ENCODE measurements at places on chromosomes 2 and 18.
A peak's percentile ranks its signal among the peaks of the same experiment; 100 is the strongest.

GRCh38 chr2:234994438-234995321 lies 42.9 kb downstream of the SH3BP4 start:
- no peak for DNase-seq

DNA sequence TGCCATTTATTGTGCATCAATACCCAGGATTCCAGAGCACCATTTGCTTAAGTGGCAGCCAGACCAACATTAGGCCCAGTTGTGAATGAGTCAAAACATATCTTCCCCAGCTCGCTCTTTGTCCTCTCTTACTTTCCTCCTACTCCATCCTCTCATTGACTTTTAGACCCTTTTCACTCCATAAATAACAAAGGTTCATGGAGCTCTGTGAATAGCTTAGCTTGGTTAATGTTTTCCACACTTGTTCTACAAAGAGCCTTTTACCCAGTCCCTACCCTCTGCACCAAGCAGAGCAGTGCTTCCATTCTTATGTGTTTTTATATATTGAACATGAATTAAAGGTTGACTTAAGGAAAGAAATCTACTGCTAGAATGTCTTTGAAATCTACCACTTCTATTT lies 625.8 kb upstream of the FANCL start:
- DNase-seq, result no peak

DNA sequence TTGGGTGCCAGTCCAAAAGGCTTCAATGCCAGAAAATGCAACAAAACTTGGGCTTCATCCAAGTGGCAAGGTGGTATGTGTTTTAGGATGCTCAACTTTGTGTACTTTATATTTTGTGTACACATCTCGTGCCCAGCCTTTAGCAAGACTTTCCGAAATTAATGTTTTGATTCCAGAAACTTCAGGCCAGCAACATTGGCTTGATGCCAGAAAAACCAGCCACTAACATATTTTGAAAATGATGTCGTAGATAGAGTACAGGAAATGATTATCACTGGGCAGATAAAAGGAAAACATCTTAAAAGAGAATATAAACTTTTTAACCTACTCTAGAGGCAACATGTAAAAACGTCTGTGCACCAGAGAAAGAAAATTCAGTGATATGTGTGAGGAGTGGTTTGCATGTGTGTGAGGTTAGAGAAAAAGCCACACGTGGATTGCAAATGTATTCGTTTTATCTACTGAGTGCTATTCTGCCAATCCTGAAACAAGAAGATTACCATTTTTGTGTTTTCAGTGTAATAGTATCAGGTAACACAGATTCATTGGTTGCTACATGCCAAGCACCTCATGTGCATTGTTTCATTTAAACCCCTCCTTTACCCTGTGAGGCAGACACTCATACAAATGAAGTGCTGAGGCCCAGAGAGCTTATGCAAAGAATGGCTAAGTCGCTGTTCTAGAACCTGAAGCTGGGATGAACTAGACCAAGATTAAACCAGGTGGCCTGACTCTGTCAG lies 264.8 kb downstream of the C1D start:
- DNase-seq, result peak; percentile 18

- no peak for DNase-seq
These were observed 7.7 kb upstream of the TTC39C start for GRCh38 chr18:24006712-24007313.

- DNase-seq, result peak; percentile 51
These were observed 982 bp downstream of the BMP10 start for GRCh38 chr2:68870215-68870614.

DNA sequence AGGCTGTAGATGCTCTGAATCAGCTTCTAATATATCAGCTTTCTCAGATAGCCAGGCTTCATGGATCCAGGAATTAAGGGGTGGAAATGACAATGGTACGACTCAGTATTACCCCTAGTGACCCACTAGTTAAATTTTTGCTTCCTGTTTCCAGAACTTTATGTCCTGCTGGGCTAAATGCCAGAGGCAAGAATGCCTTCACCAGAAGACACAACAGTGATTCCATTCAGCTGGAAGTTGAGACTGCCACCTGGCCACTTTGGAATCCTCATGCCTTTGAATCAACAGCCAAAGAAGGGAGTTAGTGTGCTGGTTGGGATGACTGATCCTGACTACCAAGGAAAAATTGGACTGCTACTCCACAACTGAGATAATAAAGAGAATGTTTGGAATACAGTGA lies 239.1 kb downstream of the ASXL3 start:
- peak; percentile 49 for DNase-seq

GRCh38 chr2:105384861-105385260 lies 14.0 kb downstream of the FHL2 start:
- no peak for DNase-seq

DNA sequence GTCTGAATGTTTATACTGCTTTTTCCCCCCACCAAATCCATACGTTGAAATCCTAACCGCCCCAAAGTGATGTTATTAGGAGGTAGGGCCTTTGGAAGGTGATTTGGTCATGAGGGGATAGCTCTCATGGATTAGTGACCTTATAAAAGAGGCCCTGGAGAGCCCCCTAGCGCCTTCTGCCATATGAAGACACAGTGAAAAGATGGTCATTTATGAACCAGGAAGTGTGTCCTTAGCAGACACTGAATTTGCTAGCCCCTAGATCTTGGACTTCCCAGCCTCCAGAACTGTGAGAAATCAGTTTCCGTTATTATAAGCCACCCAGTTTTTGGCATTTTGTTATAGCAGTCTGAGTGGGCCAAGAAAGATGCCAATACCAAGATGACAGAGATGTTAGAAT lies 7.2 kb upstream of the TSN start:
- DNase-seq, result peak; percentile 31

DNA sequence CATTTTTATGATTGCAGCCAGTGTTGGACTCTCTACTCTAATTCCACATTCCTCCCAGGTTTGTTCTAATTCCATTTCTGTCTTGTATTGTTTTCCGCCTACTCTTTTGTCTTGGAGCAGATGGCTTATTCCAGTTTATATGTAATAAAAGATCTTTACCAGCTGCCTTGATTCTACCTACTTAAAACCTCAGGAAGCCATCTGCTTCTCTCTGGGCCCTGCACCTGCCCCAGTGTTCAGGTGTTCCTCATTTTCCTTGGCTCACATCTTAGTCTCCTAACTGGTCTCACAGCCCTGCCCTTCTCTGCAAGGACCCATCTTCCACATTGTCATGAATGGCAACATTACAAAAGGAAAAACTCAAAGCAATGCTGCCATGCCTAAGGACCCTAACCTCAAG lies 21.0 kb upstream of the IL37 start:
- peak; percentile 48 for DNase-seq

DNA sequence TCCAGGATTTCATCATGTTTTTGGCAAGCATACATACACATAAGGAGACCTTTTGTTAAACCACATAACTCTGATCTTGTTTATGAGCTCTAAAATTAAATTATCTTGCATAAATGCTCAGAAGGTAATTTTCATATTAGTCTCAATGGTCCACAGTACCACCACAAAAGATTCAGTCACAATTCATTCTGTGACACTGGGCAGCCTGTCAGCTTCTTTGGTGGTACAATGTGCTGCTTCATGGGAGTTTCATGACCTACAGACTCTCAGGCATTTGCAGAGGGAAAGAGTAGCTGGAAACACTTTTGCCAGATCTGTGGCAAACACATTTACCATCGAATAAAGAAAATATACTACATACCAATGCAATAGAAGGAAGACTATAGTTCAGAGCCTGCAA lies 51.3 kb upstream of the ZNF397 start:
- no peak for DNase-seq

DNA sequence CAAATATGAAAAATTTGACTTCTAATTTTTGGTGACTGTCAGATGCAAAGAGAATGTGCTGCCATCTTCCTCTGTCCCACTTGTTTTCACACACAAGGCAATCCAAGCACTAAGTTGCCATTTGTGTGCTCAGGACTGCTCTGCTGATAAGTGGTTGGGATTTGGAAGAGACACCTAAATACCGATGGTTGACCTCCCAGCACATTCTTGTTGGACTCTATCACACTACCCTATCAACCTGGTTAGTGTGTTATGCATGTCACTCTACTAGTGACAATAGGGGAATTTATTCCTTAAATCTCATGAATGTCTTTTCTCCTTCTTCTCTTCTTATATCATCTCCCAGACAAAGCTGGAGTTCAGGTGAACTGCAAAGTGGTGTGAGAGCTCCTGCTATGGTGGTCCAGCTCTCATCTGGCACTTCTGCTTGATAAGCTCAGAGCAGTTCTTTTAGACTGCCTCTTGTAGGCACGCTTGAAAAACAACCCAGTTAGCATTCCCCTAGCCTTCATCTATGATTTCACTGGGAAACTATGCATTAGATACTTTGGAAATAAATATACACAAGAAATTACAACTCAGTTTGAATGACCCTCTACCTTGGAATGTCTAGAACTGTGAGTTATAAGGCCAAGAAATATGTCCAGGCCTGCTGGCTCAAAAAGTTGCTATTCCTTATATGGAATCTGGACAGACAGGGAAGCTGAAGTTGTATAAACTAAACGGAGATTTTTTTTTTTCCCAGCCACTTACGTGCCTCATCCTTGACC lies 404.8 kb downstream of the MEIS1 start:
- no peak for DNase-seq

GRCh38 chr18:9537677-9538076 lies 62.4 kb downstream of the RALBP1 start:
- no peak for DNase-seq

- peak; percentile 16 for DNase-seq
These were observed 191.6 kb downstream of the GLI2 start for GRCh38 chr2:120927265-120927628.

DNA sequence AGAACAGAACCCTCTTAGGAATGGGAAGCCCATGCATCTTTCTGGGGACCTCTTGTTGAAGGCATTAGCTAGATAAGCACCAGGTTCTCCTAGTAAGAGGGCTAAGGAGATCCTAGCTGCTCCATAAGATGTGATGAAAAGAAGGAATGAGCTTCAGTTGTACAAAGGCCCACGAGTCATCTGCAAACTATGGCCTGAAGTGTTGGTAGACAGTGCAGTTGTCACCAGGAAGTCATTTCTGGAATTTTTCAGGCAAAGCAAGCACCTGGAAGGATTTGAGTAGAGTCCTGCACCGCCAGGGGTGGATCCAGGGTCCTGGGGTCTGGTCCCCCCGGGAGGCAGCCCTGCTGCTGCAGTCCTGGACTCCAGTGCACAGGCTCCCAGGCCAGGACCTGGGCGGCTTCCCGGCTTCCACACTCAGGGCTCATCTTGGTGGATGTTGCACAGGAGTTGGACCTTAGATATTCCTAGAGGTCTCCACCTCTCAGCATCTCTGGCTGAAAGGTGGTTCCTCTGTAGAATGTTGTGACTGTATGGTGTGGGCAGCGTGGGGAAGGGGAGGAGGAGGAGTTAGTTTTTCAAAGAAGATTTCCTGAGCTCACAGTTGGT lies 85.3 kb downstream of the LDLRAD4 start:
- no peak for DNase-seq

GRCh38 chr2:3575534-3576262 lies 638 bp downstream of the RPS7 start:
- peak; percentile 46 for DNase-seq

DNA sequence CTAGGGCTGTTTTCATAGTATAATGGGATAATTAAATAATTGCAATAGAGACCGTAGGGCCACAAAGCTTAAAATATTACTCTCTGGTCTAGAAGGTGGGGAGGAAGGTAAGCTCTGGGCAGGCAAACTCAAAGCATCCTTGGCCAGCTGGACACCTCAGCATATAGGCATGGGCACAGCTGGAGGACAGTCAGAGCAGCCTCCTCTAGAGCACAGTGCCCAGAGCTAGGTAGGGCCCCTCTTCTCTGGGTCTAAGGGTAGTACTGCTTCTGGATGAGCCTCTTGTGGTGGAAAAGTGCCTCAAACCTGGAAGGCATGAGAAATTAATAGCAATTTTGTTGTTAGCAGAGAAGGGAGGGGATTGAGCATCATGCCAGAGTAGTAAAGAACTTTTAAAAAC lies 291.3 kb upstream of the FBXO11 start:
- no peak for DNase-seq

DNA sequence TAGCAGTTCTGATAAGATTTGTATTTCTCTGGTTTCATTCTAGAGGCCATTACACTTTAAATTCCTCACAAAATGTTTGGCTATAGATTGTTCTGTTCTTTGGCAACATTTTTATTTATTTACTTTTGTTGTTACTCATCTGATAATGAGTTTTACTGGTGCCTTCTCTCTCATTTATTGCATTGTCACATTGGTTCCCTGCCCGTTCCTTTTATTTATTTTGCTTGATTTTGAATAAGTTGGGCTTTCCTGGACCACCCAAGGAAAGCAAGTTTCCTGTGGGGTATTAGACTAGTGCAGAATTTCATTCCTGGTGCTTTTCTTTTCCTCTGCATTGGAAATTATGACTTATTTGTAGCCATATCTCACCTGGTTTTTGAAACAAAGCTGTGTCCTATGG lies 232.0 kb downstream of the SOCS6 start:
- DNase-seq, result peak; percentile 41

DNA sequence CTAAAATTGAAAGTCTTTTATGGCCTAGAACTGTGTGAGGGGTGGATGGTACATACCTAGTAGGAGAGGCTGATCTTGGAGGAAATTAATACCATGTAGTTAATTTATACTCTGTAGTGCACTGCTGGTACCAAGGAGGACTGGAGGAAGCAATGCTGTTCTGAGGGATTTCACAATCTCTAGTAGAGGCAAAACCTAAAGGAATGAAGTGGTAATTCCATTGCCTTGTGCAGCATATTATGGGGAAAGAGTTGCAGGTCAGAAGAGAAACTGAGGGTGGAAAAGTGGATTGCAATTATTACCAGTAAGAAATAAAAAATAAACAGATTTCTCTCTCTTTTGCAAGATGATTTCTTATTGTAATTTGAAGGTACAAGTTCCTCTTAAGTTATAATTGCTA lies 2.2 kb downstream of the ABI2 start:
- no peak for DNase-seq

GRCh38 chr2:3463186-3463835 lies 56.0 kb downstream of the ADI1 start:
- DNase-seq, result no peak

GRCh38 chr2:201923436-201924328 lies 110.0 kb upstream of the FZD7 start:
- no peak for DNase-seq

- no peak for DNase-seq
These were observed 20.8 kb downstream of the ATF2 start for GRCh38 chr2:175147186-175147585.

- DNase-seq, result no peak
These were observed 11.8 kb downstream of the CYRIA start for GRCh38 chr2:16653799-16654198.

- no peak for DNase-seq
These were observed 9.1 kb downstream of the MFSD6 start for GRCh38 chr2:190417045-190417842.

- peak; percentile 24 for DNase-seq
These were observed 71.4 kb upstream of the FAM98A start for GRCh38 chr2:33670392-33670937.

GRCh38 chr2:25619185-25619584 lies 54.2 kb downstream of the DTNB start:
- no peak for DNase-seq

- DNase-seq, result peak; percentile 75
These were observed 791.3 kb downstream of the PLCL1 start for GRCh38 chr2:198595721-198596120.

DNA sequence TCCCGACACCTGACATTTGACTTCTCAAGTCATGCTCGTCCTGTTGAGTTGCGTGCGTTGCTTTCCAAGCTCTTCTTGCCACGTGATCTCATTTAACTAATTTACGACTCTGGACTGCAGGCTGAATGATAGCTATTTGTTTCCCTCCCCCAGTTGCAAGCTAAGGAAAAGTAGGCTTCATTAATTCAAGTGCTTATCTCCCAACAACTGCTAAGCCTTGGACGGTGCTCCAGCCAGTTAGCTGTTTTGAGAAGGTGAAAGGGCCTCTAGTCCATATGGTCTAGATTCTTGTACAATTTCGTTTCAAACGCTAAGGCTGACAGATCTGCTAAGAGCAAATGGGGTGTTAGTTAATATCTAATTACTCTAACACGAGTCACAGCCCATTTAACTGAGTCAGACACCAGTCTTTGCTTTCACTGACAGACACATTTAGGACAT lies 21.1 kb downstream of the GPR45 start:
- no peak for DNase-seq
